Motor neuron (in vitro differentiated cells): ENCODE measurements at places on chromosomes 4 and X. TPM values are rescaled to one million over a fixed set of nuclear protein-coding genes. Genes with fewer than 3 reads are reported as not detected.

MMRN1 gene
- total RNA-seq = 1.3 and 1.5 TPM in 2 replicates

- ATAC-seq = no peak
These were observed 1697.0 kb downstream of the PCDH7 start for GRCh38 chr4:32417113-32417704.

- no peak for ATAC-seq
These were observed 1650.6 kb upstream of the IGFBP7 start for GRCh38 chr4:58760737-58761136.

VEGFC gene
- 14.5 and 15.5 TPM in 2 replicates for total RNA-seq

- ATAC-seq = no peak
These were observed 50.7 kb downstream of the MAP7D3 start for GRCh38 chrX:136200466-136200865.

SLC25A5 gene
- total RNA-seq = 199 and 202 TPM in 2 replicates

ODAPH gene
- total RNA-seq = not detected in 2 replicates
